ENCODE measurements at places on chromosomes 2 and 18.

DNA sequence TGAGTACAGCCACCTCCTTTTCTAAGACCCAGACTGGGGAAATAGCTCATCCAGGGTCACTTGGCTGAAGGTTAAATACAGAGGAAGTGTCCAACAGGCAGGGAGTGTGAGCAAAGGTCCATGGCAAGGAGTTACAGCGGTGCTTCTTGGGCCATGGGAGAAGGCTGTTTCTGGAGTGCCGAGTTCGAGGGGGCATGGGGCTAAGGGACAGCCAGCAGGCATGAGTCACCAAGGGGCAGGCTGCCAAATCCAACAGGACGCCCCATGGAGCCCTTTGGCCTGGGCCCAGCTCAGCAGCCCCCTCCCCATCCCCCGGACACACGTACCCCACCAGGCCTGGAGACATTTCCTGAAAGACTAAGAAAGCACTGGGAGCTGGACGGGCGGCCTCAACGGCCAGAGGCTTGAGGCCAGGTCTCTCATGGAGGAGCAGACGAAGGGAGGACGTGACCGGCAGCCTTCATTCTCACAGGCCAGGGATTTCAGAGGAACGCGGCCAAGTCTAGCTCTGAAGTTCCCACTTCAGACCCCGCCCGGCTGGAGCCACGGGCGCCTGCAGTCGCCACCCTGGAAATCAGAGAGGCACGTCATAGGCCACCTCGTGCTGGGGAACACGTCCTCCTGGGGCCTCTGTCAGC lies 160.4 kb downstream of the SMAD7 start:
- DNase-seq = peak; percentile 28

- no peak for DNase-seq
Measured at GRCh38 chr18:35117951-35118411, 76.8 kb downstream of the MAPRE2 start.

- no peak for DNase-seq
Measured at GRCh38 chr18:35276267-35276666, 13.8 kb downstream of the ZSCAN30 start.

DNA sequence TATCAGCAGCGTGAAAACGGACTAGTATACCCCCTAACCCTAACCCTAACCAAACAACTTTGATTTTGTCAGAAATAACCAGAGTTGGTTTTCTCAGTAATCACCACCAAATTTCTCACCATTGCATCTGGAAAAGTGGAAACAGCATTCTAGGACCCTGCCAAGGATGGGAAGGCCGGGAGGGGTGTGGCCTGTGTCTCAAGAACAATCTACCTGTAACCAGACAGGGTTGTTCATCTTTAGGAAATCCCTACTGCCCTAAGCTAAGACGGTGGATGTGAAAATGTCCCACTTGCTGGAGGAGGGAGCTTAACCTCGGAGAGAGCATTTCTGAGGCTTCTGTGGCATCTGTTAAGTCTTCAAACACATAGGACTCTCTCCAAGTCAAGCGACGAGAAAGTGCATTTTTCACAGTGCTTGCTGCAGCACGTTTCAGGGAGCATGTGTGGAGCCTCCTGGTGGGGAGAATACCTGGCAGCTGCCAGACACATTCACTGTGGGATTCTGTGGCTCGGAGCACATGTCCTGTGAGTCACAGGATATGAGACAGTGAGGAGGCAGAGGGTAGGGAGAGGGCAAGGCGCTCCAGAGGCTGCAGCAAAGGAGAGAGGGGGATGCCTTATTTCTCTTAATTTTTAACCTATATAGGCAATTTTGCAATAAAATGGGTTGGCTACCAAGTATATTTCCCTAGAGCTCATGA lies 207.5 kb downstream of the SPP2 start:
- DNase-seq = peak; percentile 89

GRCh38 chr18:36672437-36673344 lies 156.1 kb downstream of the TPGS2 start:
- no peak for DNase-seq

DNA sequence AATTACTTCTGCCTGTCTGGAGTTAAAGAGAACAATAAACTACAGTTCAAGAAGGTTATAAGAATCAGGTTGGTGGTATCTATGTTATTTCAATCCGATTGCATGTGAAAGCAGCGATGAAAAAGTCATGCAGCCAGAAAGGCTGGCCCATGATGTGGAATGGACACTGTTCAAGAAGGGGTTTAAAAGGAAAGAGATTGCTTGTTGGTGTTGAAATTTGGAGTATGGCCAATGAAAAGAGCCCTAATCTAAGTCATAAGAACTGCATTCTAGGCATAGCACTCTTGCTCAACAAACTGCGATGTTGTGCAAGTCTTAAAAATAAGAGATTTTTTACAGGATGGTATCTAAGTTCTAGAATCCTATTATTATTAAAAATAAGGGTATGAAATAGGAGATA lies 61.3 kb downstream of the EFEMP1 start:
- DNase-seq = no peak

DNA sequence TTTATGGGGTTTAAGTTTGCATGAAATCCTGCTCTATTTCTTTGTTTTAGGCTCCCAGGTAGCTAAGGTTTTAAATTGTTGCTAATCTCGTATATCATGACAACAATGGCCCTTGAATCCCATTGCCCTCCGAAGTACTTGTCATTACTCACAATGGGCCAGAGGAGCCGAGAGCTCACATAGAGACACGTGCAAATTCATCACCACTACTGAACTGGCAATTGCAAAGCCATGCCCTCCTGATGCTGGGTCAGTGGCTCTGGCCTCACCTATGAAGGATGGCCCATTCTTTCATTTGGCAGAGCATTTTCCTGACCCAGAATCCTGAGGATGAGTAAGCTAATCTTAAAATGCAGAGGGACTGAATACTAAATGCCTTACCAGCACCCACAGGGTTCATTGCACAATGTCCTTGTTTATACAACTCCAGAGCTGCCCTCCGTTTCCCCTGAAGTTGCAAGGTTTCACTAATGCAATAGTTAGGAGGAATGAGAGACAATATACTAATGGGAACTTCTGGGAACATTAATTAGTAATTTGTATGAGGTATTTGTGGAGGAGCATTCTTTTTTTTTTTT lies 71.6 kb upstream of the GAREM1 start:
- DNase-seq = peak; percentile 58

GRCh38 chr18:1015777-1016176 lies 111.1 kb downstream of the ADCYAP1 start:
- DNase-seq = no peak

GRCh38 chr2:25187729-25188350 lies 19.5 kb upstream of the POMC start:
- DNase-seq = no peak

DNA sequence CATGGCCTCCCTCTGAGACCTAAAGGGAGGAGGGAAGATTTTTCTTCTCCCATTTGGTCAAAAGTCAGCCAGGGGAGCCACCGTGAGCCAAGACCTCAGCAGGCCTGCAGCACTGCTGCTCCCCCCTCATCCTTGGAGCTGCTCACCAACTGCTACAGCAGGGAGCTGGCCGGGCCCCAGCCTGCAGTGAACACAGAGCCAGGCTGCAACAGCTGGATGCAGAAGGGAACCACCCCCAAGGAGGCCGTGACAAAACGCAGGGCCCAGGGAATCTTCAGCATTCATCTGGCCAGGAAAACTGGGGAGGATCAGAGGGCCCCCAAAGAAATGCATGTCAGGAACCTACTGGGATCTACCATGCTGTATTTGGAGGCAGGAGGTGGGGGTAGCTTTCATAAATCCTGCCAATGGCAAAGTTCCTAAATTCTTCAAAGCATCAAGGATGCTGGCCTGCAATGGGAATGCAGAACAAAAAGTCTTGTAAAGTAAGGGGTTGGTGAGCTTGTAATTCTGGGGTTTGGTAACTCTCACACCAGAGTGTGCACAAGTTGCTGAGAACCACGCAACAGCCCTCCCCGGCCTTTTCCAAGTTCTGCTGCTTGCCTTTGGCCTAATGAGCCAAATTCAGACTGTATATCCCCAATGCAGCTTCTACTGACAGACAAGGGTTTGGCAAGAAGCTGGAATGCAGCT lies 61.0 kb downstream of the CACNB4 start:
- DNase-seq = peak; percentile 66

GRCh38 chr2:127259355-127259754 lies 34.6 kb downstream of the ERCC3 start:
- peak; percentile 50 for DNase-seq

DNA sequence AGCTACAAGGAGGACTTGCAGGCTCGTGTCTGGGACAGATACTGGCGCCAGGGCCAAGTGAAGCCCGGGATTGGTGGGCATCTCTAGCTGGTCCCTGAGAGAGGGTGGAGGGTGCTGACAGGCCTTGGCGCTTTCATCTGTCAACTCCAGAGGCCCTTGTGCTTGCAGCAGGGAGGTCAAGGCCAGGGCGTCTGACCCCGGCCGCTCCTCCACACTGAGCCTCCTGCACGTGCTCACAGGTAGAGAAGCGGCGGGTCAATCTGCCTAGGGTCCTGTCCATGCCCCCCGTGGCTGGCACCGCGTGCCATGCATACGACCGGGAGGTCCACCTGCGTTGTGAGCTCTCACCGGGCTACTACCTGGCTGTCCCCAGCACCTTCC lies 9.5 kb downstream of the CAPN10 start:
- DNase-seq = no peak

DNA sequence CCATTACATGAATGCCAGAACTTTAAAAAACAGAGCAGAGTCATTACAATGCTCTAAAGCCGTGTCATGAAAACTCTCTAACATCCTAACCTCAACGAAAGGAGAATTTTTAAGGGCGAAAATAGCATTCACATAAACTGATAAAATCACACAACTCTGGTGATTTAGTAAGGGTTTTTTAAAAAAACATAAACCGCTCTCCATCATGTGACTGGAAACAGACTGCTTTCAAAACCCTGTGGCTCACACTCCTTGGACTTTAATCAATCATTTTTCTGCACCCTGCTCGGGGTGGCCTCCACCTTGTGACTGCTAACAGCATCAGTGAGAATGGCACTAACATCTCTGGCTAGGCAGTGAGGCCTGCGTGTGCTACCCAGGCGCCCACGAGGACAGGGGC lies 12.1 kb downstream of the DOCK10 start:
- DNase-seq = no peak

DNA sequence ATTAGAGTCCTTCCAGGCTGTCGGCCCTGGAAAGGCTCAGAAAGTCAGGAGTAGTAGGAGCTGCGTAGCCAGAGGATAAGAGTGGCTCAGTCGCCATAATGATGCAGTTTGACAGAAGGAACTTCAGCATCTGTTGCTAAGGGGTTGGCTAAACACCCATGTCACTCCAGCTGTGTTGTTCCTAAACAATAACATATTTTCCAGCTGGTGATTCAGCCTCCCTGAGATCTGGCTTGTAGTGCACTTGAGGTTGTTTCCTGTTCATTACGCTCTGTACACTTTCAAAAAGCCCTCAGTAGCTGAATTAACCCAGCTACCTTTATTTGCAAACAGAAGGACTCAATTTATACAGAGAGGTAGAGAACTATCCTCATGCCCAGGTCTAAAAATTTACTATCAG lies 39.7 kb upstream of the EPAS1 start:
- no peak for DNase-seq

GRCh38 chr2:118750959-118751565 lies 96.4 kb downstream of the EN1 start:
- no peak for DNase-seq

DNA sequence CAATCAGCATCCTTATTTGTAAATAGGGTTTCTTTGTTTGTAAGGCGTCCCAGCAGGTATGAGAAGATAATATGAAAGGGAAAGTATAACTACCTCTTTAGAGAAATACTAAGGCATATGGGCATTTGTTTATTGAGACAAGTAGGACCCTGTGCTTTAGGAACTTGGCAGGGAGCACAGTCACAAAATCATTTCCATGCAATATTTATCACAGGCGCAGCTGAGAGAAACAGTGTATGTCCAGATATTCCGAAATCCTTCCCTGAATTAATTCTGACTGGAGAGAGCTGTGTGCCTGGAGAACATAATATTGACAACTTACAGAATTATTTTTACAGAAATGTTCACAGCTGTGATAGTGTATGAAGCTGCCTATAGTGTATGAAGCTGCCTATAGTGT lies 416.7 kb downstream of the THSD7B start:
- DNase-seq = no peak

GRCh38 chr2:112687522-112687921 lies 33.3 kb upstream of the NT5DC4 start:
- no peak for DNase-seq

- peak; percentile 68 for DNase-seq
Measured at GRCh38 chr2:30031184-30031583, 109.8 kb upstream of the ALK start.

DNA sequence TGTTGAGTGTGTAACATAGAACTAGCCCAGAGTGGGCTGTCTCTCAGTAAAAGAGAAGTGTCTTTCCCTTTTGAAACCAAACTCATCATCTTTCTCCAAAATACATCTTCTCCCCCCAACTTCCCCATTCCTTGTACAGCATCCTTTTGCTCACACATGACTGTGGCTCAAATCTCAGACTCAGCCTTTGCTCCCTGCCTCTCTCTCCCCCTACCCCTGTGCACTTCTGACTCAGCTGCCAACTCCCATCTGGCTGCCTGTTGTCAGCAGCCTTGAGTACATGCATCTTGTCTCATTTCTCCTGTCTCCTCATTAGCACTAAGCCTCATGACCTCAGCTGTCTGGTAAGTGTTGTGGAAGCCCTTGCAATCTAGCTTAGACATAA lies 18.1 kb upstream of the MGAT4A start:
- DNase-seq = no peak

DNA sequence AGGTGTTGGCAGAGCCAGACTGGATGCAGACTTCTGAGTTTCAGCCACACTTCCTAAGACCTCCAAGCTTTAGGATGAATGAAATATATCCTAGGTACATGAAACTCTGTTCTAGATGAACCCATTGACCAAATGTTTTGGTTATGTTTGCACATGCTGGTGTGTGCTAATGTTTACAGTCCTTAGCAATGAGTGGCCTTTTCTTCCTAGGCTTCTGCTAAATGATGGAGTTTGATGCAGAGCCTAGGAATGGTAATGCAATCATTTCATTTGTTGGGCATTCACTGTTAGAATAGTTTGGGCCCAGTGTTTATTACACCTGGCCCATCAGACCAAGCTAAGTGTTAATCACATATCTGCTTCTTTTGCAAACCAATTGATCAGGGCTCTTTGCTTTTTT lies 464.7 kb downstream of the MEIS1 start:
- DNase-seq = no peak

GRCh38 chr2:19228181-19228593 lies 130.2 kb downstream of the OSR1 start:
- DNase-seq = no peak

DNA sequence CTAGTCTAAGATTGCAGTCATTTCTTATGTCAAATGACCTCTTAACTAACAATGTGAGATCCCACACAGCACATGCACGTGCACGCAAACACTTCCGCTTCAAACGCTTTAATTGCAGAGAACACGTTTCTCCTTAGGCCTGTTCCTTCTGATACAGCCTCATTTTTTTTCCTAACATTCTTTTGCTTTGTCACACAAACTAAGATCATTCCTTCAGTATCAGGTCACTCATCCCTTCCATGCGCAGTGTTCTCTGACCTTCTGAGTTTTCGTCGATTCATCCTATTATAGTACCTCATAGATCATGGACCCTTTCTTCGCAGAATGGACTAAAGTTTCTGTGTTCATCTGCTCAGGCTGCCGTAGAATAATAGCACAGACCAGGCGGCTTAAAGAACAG lies 327.1 kb upstream of the CDH19 start:
- peak; percentile 45 for DNase-seq

- DNase-seq = no peak
Measured at GRCh38 chr18:22601481-22601880, 183.8 kb upstream of the CTAGE1 start.

GRCh38 chr2:58594175-58594574 lies 353.1 kb upstream of the FANCL start:
- DNase-seq = peak; percentile 53

GRCh38 chr18:43827311-43827710 lies 550.0 kb upstream of the SYT4 start:
- DNase-seq = no peak

All from endodermal cell (in vitro differentiated cells).